CD4-positive, alpha-beta T cell treated with Interleukin-6 for 4 hours (primary cell): ENCODE measurements at places on chromosomes 7 and 10.

DNA sequence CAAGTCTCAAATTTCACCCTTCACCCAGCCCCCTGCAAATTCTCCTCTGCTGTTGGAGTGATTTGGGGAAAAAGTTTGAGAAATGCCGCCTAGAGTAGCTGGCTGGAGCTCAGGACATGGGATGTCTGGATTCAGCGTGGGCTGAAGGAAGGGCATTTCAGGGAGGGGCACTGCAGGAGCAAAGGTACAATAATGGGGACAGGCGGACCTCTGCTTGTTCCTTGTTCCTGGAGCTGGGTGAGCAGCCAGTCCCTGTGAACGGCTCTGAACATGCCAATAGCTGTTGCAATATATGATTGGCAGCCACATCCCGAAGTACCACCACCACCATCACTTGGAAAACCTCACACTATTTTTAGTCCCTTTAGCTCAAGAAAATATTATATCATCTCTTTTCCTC is 23.4 kb downstream of the ADRA2A start:
- no peak for DNase-seq

DNA sequence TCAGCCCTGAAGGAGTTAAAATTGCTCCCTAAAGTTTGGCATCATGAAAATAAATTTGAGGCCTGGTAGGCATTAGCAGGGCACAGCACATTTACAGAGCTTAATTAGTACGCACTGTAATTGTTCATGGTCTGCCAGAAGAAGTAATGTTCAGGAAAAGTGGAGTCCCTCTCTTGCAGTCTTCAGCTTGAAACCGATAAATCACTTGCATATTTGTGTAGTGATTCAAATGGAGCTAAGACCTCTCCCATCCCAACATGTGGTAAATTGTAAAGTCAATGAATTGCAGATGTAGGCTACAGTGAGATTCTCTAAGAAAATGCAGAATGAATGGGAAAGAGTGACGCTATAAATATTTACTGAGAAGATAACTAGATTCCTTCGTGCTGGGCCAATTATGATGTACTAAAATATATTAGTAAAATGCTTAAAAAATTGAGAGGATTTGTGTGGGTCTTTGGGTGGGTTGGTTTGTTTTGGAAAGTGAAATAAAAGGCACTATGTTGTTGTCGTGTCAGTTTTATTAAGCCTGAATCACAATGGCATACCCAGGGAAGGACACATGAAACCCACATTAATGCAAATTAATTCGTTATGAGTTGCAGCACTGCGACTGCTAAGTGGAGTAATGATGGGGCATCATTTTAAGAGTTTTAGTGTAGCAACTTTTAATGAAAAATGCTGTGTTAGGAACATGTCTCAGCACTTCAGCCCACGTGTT is 8.4 kb downstream of the TCF7L2 start:
- no peak for DNase-seq

GRCh38 chr10:4066581-4067390 is 281.8 kb upstream of the KLF6 start:
- no peak for DNase-seq

DNA sequence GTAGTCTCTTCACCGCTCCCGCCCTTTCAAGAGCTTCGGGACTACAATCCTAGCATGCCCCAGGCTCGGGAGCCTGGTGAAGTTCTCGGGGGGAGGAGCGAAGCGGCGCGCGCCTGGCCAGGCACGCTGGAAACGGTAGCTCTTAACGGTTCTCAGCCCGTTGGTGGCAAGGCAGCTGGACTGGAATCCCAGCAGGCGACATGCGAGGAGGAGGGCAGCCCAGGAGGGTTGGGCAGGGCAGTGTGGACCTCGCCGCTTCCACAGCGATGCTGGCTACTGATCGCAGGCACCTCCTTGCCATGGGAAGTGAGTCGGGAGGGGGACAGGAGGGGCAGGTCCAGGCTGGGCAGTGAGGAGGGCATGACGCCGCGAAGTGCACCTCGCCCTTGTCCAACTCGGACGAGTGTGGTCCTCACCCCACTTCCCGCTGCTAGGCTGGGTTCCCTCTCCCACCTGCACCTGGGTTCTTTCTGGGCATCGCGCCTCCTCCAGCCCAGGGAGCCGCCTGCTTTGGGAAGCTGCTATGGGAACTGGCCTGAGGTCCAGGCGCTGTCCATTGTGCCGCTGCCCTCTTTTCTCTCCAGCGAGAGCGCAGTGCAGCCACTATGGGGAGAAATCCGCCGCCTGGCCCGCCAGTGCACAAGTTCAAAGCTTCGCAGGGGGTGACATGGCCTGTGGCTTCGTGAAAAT is 367.8 kb upstream of the NUPR2 start:
- DNase-seq, result no peak

DNA sequence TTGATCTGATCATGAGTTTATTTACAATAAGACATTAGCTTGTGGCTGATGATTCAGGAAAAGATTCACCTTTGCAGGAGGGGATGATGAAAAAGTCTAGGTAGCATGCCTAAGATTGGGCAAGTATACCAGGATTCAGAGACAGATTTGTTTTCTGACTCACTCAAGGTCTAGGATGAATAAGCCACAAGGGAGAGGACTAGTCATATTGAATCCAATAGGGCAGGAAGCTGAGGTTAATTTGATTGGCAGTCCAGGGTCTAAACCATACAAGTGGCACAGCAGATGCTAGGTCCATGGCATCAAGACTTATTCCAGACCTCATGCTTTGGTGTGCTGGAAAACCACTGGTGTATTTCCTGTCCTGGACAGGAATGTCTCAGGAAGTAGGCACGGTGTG is 1133.4 kb downstream of the XPNPEP1 start:
- DNase-seq, result no peak

DNA sequence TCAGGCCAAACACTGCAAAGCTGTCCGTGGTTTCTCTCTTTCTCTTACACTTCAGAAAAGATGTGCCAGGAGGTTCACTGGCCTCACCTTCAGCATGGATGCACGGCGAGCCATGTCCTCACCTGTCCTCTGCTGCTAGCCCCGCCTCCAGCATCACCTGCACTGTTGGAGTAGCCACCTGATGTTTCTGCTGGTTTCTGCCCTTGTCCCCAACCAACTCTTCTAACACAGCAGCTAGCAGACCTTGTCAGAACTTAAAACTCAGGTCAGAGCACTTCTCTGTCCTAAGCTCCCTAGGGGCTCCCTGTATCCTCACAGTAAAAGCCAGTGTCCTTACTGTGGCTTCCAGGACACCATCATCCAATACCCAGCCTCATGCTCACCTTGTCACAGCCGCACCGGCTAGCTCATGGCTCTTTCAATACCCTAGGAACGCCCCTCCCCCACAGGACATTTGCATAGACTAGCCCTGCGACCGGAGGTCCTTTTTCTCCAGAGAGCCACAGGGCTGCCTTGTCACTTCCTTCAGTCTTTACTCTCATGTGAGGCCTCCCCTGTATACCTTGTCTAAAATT is 15.2 kb downstream of the PALD1 start:
- no peak for DNase-seq

DNA sequence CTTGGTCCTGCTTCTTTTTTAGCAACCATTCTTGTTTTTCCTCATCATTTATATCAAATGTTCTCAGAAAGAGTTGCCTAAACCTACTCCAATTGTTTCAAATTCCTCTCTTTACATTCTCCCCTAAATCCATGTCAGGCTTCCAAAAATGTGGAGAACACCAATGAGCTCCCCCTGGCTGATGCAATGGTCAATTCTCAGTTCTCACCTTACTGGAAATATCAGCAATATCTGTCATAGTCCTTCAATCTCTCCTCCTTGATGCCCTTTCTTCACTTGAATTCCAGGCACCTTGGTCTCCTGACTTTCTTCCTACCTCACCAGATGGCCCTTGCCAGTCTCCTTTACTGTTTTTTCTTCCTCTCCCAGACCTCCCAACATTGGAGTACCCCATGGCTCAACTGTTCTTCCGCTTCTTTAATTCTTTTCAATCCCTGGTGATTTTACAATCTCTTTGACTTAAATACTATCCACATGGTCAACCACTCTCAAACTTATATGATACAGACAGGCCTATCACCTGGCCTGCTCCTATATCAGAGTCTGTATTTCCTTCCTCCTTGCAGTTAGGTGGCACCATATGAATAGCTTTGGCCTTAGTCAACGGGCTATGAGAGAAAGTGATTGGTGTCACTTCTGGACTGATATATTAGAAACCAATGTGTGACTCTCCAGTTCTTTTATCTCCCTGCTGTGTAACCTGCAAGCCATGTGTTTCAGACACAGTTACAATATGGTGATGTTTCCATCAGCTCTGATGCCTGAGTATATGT is 47.4 kb upstream of the CAV2 start:
- no peak for DNase-seq

DNA sequence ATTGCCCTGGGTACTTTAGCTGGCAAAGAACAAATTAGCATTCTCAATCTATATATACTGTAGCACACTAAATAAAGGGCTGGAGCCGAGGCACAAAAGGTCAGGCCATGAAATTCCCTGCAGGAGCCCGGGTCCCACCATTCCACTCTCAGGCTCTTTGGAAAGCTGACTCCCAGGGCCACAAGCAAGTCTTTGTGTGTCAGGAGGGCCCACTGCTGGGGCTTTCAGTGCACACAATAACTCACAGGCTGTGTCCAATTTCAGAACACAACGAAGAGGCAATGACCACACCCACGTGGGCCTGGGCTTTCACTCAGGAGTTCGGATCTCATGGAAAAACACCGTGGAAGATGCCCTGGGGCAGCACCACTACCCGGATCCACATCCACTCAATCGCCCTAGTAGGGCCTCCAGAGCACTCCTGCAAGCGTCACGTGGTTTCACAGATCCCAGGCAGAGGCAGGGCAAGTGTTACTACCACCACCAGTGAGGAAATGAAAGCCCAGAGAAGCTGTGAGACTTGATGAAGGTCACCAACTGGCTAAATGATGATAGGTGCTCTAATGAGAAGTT is 60.3 kb downstream of the COBL start:
- no peak for DNase-seq

DNA sequence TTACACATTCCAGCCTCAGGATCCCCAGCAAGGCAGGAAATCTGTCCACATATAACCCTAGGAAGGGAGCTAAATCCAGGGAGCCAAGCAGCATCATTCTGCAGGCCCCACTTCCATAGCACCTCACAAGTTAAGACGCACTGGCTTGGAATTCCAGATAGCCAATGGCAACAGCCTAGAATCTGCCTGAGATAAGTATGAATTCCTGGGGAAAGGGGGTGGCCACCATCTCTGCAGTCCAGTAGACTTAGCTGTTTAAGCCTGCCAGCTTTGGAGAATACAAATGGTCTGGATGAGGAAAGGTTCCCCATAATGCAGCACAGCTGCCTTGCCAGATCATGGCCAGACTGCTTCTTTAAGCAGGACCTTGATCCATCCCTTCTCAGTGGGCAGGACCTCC is 179.4 kb upstream of the PRSS1 start:
- no peak for DNase-seq

- DNase-seq, result no peak
Measured at GRCh38 chr10:76086761-76087639, 655.6 kb downstream of the LRMDA start.

DNA sequence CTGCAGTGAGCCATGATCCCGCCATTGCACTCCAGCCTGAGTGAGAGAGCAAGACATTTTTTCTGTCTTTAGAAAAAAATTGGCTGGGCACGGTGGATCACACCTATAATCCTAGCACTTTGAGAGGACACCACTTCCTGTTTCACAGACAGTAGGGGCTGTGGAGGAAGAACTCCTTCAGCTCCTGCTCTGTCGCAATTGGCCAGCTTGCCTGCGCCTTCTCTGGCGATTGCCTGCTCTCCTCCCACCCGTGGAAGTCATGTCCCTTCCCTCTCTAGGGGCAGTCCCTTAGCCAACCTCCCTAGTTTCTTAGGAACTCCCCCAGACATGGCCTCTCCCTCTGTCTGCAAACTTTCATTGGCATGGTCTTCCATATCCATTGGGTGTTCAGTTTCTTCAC is 8.7 kb downstream of the PDSS1 start:
- no peak for DNase-seq

- no peak for DNase-seq
Measured at GRCh38 chr7:22601812-22602565, 102.0 kb upstream of the STEAP1B start.

DNA sequence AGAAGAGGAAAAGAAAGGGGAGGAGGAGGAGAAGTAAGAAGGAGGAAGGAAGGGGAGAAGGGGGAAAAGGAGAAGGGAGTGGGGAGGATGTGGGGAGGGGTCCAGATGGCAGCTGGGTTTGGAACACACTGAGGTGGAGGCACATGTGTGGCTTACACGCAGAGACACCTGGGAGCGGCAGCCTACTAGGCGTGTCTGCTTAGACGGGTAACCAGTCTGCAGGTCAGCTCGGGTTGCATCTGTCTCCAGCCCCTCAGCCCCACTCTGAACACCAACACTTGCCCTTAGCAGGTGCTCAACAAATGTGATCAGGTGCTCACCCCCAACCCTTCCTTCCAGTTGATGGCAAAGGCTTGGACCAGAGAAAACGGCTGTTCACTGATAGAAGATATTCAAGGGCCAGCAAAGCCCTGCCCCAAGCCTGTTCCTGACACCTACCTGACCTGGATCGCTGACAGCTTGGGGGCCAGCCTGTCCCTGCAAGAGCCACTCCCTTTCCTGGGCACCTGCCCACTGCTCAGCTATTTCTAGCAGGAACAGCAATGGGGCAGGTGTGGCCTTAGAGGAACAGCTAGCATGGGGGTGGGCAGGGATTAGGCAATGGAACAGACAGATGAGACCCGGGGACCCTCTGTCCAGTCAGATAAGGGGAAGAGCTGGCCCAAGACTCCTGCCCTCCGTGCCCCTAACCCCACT is 70.5 kb downstream of the SH3PXD2A start:
- no peak for DNase-seq

DNA sequence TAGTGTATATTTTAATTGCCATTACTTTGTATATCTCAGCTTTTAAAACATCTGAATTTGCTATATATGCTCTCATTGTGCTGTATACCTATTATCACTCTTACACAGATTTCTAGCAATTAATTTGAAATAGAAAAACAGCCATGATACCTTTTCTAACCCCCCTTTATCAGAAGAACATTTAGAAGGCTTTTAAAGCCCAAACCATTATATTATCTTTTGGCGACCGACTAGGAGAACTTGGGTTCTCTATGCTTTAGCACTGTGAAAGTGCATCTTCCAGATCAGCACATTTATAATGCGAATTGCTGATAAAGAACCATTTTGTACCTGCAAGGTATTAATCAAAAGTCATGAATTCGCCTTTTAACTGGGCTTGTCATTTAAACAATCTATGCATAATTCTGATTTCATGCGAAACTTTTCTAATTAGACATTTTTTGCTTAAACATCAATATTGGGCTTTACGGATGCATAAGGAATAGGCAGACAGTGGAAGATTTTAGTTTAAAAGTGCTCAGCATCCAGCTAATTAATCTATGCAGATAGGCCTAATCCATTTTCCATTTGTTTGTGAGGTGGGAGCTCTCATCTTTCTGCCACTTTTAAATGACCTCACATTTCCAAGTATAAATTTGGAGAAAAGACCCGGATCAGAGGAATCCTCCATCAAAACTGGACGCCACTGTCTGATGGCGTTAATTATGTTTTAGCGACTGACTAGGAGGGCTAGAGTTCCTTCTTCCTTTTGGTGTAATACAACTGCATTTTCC is 1.2 kb upstream of the MLLT10 start:
- no peak for DNase-seq
